ENCODE measurements at places on chromosomes 6 and 20. TPM values are rescaled to one million over a fixed set of nuclear protein-coding genes. Genes with fewer than 3 reads are reported as not detected.

DNA sequence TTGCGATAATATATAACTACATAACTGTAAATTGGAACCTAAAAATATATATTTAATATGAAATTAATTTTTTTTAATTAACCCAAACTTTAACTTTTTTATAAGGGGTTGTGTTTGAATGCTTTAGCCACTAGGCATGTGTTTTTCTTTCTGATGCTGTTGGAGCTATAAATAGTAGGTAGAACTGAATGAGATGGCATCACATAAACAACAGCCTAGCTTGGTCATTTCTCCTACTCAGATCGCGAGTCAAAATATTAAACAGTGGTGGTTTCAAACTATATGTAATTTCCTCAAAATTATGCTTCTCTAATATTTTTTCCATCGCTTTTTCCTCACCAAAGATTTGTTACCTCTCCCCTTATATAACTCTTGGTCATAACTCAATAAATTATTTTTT is 243.2 kb downstream of the ARID1B start:
- no peak for DNase-seq

DNA sequence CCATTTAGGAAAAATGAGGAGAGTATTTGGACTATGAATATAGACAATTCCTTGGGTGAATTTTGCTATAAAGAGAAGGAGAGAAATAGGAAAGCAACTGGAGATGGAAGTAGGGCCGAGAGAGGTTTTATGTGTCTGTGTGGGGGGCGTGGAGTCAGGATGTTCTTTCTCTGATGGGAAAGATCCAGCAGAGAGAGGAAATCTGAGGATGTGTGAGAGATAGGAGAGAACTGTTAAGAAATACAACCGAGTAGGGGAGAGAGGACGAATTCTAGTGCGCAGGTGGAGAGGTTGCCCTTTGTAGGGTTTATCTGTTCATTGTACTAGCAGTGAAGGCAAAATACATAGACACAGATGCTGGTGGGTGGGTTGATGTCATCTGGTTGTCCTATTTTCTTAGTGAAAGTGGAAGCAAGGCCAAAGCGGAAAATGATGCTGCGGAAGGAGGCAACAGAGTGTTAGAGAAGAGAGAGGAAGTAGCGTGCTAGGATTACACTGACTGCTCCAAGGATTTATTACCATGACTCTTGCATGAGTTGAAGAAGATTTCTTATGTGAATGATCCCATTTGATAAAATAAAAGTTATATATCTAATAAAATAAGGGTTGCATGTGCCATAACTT is 57.7 kb downstream of the CLVS2 start:
- no peak for DNase-seq

DNA sequence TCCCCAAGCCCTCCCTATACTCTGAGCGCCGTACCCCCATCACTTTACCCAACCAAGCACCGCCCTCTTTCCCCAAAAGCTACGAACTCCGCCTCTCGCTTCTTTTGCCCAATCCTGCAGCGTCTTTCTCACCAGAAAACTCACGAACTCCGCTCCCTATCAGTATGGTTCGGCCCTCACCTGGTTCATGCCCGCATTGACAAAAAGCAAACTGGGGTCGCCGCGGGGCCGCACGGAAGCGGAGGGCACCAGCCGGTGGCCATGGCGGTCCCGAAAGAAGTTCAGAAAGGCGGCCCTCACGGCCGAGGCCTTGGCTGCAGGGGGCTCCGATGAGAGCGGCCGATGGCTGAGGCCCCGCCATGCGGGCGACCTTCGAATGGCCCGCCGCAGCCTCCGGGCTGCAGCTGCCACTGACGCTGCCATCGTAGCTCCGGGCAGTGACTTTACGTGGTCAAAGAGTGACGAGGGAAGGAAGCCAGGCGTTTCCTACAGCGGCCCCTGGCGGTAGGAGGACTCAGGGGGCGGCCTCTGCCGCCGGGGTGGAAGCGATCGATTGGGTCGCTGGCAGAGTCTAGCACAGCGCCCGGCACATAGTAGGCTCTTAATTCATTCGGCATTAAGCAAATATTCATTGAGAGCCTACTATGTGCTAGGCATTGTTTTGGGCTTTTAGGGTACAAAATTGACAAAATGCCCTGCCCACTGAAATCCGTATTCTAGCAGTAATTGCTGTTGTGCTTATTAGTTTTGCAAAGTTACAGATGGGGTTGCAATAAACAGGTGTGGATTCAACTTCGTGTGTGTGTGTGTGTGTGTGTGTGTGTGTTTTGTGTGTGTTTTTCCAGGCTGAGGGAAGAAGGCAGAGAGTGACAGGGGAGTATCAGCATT is at the start of gene AARS2:
Gene AARS2 (minus strand): TSS at position 447 of the 888 bp plus-strand sequence. CDS start 24 bp downstream, at position 423.
- peak; percentile 31 for DNase-seq

DNA sequence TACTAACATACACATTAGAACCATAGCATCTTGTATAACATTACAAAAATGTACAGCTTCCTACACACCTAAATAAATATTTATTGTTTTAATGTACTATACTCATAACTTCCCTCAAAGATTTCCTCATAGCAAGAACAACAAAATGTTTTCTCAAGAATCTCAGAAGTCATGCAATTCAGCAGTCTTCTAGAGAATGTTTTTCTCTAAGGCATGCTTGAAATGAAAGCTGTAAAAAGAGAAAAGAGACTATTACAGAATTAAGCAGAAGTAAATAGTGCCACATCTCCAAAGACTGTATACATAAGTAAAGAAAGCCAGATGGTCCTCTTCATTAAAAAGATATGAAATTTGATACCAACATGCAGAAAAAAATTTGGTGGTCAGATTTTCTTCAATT is 672.2 kb downstream of the EPM2A start:
- no peak for DNase-seq

Gene HAO1
- total RNA-seq = not detected

Gene MYCT1
- total RNA-seq = not detected

- peak; percentile 98 for DNase-seq
Observed at GRCh38 chr20:51750037-51750769, 18.0 kb downstream of the ATP9A start.

DNA sequence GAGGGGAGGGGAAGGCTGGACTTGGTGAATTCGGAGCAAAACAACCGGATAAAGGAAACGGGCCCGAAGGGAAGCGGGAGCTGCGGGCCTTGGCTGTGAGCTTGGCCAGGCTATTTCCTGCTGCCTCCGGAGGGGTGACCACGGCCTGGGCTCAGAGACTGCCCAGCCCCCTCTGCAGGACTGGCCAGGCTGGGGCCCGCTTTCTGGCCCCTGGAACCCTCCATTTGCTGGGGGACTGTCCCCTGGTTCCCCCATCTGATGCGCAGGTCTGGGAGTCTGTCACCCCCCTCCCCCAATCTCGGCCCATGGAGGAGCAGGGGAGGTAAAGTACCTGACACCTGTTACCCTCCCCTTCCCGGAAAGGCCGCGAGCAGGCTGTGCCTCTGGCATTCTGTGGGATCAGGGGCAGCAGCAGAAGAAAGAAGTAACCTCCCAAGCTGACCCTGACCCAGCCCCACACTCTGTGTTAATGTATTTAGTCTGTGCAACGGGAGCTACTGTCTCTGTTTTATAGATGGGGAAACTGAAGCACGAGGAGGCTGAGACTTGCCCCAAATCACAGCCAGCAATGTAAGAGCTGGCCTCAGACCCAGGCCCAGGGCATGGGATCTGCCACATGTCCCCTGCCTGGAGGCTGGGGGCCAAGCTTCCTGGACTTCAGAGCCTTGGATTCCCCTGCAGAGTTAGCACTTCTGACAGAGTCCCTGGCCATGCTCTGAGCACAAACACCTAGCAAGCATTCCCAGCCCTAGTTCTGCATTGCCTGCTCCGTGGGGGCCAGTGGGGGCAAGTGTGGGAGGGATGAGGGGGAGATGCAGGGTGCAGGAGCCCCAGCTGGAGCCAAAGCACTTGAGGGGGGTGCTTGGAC is 3.5 kb downstream of the C20orf204 start:
- DNase-seq = no peak

Gene SUPT3H
- total RNA-seq = 21.8 TPM

GRCh38 chr6:68975064-68975463 is 340.0 kb downstream of the ADGRB3 start:
- no peak for DNase-seq

DNA sequence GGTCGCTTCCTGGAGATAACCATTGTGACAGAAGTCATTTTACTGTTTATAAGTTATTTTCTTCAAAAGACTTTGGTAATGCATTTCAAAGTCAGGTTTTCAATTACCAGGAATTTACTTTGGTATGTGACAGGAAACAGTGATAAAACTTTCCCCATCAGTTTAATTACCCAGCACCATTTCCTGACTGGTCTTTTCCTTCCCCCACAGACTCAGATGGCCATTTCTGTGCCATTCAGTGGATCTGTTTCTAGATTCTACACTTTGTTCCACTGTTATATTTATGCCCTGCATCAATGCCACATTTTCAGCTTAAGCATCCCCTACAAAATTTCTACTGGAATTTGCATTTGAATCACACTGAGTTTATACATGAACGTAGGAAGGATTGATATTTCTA is 16.3 kb downstream of the RRBP1 start:
- no peak for DNase-seq

GRCh38 chr6:105370351-105370750 is 32.5 kb downstream of the PREP start:
- no peak for DNase-seq

DNA sequence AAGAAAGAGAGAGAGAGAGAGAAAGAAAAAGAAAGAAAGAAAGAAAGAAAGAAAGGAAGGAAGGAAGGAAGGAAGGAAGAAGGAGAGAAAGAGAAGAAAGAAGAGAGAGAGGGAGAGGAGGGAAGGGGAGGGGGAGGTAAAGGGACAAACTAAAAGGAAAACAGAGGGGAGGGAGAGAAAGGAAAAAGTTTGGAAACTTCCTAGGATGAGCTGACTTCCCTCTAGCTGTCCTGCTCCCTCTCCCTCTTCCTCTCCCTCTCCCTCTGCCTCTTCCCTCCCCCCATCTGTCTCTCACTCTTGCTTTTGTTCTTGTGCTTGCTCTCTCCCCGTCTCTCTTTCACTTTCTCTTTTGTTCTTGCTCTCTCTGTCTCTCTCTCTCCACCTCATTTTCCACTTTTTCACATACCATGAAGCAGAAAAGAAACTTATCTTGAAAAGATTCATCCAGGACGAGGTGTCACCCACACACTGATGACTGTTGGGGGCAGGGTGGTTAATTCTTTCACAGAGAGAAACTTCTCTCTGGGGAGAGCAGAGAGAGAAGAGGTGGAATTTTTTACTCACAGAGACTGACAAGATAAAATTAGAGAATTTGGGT is 56.4 kb upstream of the DUSP22 start:
- no peak for DNase-seq

Gene EMILIN3
- 1.2 TPM for total RNA-seq

DNA sequence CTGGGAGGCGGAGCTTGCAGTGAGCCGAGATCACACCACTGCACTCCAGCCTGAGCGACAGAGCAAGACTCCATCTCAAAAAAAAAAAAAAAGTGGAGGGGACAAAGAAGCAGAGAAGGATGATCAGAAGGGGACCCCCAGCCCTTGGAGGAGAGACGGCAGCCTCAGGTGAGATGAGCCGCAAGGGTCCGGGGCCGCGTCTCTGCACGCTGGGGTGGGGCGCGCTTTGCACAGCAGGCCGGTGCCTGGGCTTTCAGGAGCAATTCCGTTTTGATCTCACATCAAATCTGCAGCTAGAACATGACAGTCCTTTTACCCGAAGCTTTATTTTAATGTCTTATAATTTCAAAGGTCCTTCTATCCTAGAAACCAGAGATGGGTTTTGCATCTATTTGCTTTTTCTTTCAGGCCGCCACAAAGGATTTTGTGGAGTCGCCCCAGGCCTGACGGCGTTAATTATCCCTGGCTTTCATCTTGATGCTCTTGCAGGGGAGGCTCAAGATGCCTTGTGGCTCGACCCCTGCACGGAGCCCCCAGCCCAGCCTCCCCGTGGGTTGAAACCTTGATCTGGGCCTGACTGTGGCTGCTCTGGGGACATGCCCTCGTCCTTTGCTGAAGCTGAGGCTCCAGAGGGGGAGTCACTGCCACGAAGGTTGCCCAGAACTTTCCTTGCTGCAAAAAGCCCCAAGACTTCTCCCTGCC is 17.3 kb downstream of the HRH3 start:
- DNase-seq = no peak

GRCh38 chr6:36727505-36728021 is 29.9 kb downstream of the RAB44 start:
- DNase-seq = no peak

Gene THEMIS
- not detected for total RNA-seq

DNA sequence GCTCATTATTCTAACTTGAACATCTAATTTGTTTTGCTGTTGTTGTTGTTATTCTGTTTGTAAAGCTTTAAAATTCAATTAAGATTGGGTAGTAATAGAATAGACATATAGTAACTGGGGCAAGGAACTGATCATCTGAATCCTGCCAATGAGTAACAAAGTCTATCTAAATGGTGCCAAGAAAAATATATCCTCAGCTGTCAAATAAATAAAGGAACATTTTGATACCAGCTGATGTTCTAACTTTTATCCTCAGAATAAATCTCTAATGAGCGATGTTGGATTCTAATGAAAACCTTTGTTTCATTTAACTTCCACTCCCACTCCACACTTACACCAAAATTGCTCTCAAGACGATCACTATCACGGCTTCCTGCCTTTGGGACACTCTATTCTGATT is 210.9 kb downstream of the TINAG start:
- no peak for DNase-seq

- no peak for DNase-seq
Observed at GRCh38 chr6:130223508-130223907, 757 bp upstream of the SAMD3 start.

DNA sequence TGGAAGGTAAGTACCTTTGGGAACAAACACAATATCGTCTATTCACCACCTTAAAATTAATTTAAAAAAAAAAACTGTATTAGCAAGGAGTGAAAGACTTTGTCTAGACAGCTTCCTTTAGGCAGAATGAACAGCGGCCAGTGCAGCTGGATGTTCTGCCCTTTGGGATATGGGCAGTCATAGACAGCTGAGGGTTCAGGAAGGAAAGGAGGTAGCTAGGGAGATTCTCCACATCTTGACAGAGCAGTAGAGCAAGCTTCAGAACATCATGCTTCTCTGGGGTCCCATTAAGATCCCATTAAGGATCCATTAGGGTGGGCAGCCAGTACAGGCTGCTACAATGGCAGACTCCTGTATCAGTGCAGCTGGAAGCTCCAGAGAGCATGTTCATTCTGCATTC is 46.5 kb upstream of the PLCB4 start:
- no peak for DNase-seq

Gene FAM110A
- 18.3 TPM for total RNA-seq

GRCh38 chr6:43738267-43738676 is 31.7 kb upstream of the VEGFA start:
- DNase-seq = no peak

Gene MAP3K7
- 20.9 TPM for total RNA-seq

DNA sequence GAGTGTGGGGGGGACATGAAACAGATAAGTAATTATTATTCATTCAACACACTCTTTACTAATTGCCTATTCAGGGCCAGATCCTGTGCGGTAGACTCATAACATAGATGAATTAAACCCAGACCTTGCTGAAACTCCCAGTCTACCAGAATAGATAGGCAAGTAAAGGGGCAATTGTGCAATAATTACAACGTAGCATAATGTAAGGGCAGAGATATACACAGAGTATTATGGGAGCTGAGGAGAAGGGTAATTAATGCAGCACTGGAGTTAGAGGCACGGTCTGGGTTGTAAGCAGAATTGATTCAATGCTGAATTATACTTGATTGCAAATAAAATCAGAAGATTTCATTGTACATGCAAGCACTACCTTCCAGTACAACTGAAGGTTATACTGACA is 29.2 kb downstream of the RIMS4 start:
- DNase-seq = no peak

- DNase-seq = no peak
Observed at GRCh38 chr6:17392978-17393891, at the start of gene CAP2. TSS of gene CAP2 (plus strand) at chr6:17393595. CDS start at chr6:17421556, 27,961 bp downstream.

All from epithelial cell of proximal tubule (primary cell).